Iris pigment epithelial cell (primary cell): ENCODE measurements at places on chromosomes 2 and 18.

GRCh38 chr2:73970850-73971471, 13.7 kb upstream of the TET3 start:
- DNase-seq, result no peak

GRCh38 chr18:62996566-62996965, 281.2 kb downstream of the PHLPP1 start:
- DNase-seq, result no peak

DNA sequence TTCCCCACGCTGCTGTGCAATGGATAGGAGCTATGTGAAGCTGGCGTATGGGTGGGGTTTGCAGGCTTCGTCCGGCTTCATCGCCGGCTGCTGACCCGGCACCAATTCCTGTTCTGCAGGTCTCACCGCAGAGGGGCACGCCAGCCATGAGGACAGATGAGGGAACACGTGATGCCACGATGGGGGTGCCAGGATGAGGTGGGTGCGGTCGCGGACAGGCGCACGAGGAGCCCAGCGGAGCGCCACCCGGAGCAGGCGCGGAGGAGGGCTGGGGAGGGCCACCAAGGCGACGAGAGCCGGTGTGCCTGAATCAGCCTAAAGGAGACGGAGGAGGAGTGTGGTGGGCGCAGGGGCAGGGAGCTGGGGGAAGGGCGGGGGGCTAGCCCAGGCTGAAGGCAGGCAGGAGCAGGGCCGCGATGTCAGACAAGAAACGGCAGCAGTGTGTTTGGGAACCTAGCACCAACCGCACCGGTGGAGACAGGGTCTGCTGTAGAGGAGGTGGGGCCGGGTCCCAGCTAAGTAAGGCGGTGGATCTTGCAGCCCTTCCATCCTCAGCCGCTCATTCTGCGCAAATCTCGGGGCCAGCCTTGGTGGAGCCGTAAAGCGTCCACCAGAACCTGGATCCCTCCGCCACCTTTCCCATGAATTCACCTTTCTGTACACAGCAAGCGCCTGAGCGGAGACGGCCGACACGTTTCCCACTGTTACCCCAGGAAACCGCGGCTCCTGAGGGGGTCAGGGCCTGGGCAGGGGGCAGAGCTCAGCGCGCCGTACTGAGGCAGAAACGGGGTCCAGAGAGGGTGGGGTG, 17.0 kb upstream of the CD8A start:
- peak; percentile 29 for DNase-seq

DNA sequence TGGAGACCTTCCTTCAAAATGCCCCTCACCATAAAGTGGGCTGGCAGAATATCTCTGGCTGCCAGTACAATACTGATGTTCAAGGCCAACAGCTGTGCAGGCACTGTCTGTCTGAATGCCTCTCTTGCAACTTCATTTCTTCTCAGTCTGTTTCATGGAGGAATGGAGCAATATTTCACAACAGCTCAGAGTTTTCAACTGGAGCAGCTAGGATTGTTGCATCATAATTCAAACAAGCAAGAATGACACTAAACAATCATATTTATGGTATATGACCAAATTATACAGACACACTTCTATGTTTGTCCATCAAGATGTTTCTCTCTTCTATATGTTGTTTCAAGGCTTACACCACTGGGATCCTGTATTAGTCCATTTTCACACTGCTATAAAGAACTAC, 444.2 kb downstream of the LRATD1 start:
- DNase-seq, result no peak

DNA sequence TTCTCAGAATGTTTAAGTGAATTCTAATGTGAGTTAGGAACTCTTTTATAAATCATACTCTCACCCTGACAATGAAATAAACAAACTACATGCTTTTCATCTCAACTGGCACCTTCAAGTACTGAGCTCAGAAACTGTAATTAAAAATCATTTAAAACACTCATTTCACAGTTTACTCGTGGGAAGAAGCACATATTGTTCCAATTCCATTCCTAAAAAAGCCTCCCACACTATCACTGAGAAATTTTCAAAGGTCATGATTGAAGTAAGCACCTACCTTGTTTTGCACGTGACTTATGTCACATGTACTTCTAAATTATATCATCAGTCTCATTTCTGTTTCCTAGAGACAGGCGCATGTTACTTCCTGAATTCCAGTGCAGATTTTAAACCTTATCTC, 678.1 kb upstream of the SLC8A1 start:
- no peak for DNase-seq

- DNase-seq, result peak; percentile 85
Observed at GRCh38 chr2:207467716-207468347, 61.9 kb upstream of the CREB1 start.

GRCh38 chr2:9273486-9274130, 67.0 kb downstream of the ASAP2 start:
- DNase-seq, result no peak

DNA sequence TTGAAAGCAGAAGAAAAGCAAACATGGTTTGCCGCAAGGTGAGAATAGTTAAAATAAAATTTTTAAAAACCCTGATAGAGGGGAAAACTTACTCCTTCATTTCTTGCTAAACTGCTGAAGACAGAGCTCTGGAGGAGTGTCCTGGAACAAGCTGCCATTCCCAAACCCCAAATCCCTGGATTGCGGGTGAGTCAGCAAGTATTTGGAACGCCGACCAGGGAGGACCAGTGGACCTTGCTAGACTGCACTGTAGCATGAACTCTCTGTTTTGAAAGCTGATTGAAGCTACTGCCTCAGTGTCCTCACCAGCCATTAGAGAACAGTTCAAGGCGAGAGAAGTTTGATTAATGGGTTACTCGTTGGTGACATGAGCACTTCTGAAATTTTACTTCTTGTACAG, 99.4 kb upstream of the RASGRP3 start:
- no peak for DNase-seq

DNA sequence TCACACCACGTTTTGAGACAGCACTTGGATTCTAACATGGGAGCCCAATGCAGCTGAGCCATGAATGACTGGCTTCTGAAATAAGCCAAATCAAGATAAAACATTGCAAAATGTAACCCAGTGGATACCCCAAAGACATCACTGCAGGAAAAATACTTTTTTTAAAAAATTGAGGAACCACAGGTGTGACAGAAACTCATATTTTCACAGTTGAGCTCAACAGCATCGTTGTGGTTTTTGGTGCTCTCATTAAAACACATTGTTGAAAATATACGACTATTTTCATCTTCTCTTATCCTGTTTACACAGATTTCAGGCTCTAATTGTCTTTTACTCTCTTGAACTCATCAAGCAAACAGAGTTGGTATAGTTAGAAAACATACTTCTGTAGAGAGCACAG, 429.3 kb upstream of the VRK2 start:
- no peak for DNase-seq

DNA sequence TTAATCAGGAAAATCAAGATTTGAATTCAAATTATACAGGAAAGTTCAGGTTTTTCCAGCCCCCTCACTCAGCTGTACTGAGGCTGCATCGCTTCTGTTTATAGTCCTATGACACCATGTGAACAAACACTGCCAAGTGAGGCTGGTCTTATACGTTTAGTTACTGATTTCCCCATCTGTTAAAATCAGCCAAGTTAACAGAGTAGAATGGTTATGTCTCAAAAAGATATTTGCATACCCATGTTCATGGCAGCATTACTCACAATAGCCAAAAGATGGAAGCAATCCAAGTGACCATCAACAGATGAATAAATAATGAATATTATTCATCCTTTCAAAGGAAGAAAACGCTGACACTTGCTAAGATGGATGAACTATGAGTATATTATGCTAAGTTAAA, 43.8 kb downstream of the REEP1 start:
- no peak for DNase-seq

DNA sequence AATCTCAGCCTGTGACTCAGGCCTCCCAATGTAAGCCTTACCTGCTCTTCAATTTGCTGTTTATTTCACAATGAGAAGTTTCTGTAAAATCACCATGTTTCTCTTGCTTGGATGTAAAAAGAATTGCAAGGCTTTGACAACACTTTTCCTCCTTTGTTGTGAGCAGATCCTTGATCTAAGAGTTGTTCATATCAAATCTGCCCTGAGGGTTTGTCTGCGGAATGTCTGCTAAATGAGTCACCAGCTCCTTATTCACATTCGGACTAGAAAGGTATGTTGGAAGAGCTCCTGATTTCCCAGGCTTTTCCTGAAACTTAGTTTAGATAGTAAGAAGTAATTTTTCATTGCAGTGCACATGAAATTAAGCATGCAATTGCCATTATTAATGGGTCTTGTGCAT, 268.2 kb upstream of the TCF4 start:
- peak; percentile 82 for DNase-seq

- peak; percentile 63 for DNase-seq
Observed at GRCh38 chr2:200336980-200337615, 30.6 kb downstream of the SPATS2L start.

- DNase-seq, result no peak
Observed at GRCh38 chr2:141493936-141494335, 636.9 kb downstream of the LRP1B start.

DNA sequence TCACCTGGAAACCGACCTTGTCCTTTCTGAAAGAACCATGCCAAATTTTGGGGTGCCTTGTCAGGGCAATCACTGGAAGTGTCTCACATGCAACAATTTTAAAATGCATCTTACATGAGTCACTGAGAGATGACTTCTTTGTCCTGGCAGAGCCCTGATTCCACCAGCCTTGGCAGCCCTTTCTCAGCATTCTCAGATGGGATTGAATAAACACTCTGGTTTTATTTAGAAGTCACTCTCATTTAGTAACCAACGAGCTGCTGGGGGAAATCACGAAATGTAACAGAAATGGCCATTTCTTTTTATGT, 3.8 kb upstream of the ATP8B1 start:
- DNase-seq, result peak; percentile 68

GRCh38 chr18:45059695-45060094, 379.0 kb downstream of the SETBP1 start:
- DNase-seq, result peak; percentile 74

DNA sequence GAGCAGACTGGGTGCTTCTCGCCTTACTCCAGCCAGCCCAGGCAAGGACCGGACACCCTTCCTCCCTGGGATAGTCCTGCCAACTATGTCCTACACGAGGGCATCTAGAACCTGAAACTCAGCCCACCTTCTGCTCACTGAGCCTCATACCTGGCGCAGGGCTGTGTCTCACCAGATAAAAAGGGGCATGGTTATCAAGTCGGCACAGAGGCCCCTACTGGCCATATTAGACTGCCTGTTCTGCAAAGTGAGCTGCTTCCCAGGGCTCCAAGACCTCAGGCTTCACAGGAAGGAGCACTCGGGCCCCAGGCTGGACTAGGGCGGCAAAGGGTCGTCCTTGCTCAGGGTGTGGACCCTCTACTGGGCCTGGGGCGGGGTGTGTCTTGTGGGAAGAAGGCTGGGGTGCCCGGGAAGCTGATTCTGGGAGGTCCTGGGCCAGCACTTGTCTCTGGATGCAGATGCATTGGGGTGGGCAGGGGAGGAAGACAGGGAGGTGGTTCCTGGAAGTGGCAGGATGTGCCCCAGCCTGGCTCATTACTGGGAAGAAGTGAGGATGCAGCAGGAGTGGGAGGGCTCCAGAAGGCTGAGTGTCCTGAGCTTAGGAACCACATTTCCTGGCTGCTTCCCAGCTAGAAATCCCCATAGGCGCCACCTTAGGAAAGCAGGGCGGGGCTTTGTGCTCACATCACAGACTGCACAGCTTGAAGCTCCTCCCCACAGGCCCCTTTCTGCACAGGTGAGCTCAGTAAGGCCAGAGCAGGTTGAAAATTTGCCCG, 19.6 kb downstream of the EHD3 start:
- DNase-seq, result no peak

DNA sequence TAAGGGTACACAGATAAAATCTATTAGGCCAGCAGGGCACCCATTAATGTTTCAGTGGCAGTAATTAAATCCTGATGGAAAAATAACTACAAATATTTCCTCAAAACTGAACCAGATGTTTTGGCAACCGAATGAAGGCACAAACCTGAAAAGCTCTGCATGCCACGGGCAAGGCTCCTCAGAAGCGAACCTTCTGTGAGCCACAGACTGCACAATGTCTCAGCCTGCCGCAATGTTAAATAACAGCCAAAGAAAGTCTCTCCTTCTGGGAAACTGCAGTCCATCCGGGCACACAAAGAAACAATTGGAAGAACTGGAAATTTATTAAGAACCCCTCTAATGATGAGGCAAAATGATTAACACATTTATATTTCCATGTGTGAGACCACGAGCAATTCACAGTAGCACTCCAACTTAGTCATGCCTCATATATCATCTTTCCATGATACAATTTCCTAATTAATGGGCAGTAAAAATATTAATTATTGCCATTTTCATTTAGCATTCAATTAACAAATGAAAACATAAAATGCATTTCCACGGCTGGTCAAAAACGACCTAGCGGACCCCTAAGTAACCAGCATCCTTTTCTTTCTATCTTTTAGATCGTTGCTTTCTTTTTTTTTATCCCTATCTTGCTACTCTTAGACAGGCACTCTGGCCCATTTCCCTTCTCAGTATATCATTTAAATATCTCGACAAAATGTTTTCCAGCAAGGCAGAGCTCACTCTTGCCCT, 237.5 kb downstream of the EPHA4 start:
- no peak for DNase-seq

- no peak for DNase-seq
Observed at GRCh38 chr2:33680644-33681363, 81.7 kb upstream of the FAM98A start.

- no peak for DNase-seq
Observed at GRCh38 chr2:205012961-205013360, 467.7 kb downstream of the PARD3B start.

DNA sequence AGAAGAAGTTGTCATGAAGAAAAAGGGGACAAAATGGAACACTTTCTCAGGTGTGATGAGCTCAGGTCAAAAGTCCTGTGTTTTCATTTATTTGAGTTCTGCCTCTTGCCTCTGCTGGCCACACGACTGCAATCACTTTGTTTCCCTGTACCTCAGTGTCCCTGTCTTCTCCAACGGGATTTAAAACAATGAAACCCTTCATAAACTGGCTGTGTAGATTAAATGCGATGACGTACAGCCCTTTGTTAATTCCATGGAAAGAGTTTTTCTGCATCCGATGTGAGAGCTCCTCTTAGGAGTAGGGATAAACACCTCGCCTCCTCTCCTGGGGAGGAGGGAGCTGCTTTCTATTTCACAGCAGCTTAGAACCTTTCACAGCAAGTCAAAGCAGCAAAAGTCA, 51.5 kb upstream of the CNGA3 start:
- DNase-seq, result no peak

- DNase-seq, result peak; percentile 26
Observed at GRCh38 chr2:96207073-96207773, 1.4 kb downstream of the STARD7 start.

GRCh38 chr2:60025496-60025895, 528.0 kb downstream of the BCL11A start:
- no peak for DNase-seq

DNA sequence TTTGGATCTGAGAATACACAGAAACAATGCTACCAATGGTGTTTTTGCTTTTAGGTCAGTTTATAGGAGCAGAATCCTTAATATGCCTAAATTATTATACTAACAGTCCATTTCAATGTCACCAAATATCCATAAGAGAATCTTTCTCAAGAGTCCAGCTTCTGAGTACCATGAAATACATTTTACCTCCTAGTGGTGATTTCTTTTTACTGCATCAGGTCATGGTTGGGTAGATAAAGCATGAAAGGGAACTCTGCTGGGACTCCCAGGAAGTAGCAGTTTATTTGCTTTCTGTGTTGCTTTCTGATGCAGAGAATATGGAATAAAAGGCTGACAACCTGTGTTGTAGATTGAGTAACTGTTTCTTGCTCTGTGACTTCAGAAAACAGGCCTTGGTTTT, 115.6 kb downstream of the PPP1R1C start:
- peak; percentile 5 for DNase-seq

- no peak for DNase-seq
Observed at GRCh38 chr2:106833256-106833655, 52.7 kb downstream of the ST6GAL2 start.

- DNase-seq, result no peak
Observed at GRCh38 chr18:4806331-4806730, 351.2 kb upstream of the DLGAP1 start.
